CD4-positive, alpha-beta T cell treated with Interleukin-6 at 100 ng/mL for 8 hours (primary cell): ENCODE measurements at places on chromosomes 16 and 17.

DNA sequence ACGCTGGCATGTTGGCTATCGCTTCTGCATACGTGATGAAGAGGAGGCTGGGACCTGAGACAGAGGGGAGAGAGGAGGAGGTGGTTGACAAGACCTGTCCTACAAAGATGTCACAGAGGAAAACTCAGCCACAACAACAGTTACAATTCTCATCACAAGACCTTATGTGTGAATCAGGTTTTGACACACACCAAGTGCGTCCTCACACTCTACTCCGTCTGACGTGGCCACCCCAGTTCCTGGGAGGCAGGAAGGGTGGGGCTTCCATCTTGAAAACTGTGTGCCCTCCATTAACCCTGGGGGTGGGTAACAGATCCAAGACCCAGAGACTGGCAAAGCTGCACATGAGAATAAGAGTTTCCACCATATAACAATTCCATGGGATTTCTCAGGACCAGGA is 24.1 kb downstream of the SLC6A4 start:
- no peak for DNase-seq

DNA sequence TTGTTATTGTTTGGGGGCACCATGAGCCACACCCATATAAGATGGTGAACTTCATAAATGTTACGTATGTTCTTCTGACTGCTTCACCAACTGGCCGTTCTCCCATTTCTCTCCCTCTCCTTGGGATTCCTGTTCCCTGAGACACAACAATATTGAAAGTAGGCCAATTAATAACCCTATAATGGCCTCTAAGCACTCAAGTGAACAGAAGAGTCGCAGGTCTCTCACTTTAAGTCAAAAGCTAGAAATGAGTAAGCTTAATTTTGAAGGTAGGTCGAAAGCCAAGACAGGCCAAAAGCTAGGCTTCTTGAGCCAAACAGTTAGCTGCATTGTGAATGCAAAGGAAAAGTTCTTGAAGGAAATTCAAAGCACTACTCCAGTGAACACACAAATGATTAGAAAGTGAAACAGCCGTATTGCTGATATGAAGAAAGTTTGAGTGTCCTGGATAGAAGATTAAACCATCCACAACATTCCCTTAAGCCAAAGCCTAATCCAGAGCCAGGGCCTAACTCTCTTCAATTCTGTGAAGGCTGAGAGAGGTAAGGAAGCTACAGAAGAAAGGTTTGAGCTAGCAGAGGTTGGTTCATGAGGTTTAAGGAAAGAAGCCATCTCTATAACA is 25.8 kb downstream of the HLF start:
- DNase-seq, result no peak

- no peak for DNase-seq
Observed at GRCh38 chr16:79001156-79001967, 599.2 kb downstream of the MAF start.

DNA sequence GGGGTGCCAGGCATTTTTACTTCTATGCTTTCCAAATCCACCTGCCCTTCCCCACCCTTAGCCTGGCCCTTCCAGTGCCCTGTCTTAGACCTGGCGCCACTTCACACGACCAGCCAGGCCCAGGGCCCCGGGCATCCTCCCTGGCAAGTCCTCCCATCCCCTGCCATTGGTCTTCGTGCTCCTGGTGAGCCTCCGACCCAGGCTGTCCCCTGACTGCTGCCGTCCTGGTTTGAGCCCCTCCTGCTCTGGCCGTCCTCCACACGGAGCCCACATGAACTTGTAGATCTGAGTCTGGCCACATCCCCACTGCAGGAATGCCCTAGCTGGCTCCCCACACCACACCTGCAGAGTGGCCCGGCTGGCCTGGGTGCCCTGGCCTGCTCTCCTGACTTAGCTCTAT is 44.0 kb downstream of the PRMT7 start:
- DNase-seq, result no peak

DNA sequence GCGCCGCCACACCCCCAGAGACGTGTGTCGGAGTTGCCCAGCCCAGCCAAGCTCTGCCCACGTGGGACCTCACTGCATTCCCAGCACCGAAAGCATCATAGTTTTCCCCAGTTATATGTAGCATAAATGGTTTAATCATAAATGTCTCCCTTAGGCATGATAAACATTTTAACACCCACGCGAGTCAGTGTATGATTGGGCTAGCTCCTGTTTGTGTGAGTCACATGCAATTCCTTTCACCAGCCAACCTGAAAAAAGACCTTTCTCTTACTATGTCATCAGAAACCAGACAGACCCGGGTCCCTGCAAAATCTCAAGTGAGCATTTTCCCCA is 9.2 kb downstream of the TAF1C start:
- DNase-seq, result no peak

- DNase-seq, result no peak
Observed at GRCh38 chr16:84725481-84726078, 25.8 kb downstream of the USP10 start.

DNA sequence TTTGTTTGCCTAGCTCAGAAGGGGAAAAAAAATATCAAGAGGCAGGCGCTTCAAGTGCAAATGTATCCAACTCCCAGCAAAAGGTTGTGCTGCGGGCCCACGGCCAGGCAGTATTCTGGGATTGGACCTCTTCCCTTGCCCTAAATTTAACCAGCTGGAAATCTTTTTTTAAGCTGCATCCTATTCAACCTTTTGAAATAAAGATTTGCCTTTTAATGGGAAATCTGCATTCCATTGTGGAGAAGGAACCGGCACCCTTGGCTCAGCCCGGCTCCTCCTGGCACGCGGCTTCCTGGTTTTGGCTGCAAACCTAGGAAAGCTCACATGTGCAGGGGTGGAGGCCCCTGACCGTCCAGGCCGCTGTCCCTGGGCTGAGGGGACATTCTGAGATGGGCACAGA is 38.8 kb upstream of the ENPP7 start:
- no peak for DNase-seq

DNA sequence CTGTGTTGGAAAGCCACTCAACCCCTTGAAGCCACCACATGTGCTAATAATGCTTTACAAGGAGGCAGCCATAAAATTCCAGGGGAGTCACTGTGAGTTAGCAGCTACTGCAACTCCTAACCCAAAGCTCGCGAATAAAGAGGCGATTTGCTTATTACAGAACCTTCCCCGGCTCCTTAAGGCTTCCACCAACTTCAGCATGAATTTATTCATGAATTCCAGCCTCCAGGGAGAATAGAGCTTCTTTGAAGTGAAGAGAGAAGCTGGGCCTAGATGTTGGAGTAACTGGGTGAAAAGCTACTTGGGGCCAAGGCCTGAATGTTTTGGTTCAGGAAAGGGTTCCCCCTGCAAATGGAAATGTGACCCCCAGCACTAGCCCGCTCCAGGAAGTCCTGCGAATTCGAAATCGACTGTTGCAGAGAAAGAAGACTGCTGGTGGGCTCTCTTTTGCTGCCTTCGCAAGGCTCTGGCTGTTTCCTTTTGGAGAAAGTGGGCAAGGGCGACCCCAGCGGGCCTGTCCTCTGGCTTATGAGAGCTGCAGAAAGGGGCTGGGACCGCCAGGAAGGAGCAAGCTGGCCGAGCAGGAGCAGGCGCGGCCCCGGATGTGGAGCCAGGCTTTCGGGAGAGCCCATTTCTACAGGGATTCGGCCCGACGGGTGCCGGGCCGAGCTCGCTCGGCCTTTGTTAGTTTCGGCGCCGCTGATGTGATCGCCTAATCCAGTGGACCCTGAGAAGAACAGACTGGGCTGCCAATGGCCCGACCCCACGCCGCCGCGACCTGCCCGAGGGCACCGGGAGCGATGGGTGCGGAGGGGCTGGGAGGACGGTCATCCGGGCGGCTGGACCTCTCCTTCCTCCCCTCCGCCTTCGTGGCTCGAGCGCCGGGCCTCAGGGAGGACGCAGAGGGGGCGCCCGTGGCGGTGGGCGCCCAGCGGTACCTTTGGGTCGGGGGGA is 7.6 kb downstream of the CBX8 start:
- DNase-seq, result no peak

DNA sequence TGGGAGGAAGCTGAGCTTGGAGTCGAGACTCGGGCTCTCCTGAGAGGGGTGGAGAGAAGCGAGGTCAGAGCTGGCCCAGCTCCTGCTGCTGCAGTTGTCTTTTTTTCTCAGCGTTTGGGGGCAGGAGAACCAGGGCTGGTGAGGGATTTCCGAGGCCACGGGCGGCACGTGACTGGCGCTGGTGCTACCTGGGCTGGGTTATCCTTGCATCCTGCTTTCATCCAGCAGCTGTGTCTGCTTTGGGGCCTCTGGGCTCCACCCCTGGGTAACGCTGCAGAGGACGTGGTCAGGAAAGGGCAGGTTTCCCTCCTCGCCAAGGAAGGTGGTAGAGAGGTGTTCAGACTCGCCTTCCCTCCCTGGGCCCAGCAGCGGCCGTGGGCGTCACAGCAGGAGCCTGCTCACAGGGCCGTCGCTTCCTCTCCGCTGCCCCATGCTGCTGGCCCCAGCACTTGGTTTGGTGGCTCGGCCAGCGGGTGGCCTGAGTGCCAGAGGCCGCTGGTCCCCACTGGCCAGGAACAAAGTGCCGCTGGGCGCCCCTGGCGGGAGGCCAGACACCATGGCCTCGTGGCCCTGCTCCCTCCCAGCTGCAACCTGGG is 22.5 kb downstream of the GSE1 start:
- no peak for DNase-seq

- DNase-seq, result no peak
Observed at GRCh38 chr17:4492721-4493561, 5.7 kb upstream of the SPNS2 start.

- DNase-seq, result no peak
Observed at GRCh38 chr17:46044989-46045388, 45.9 kb downstream of the STH start.
